ENCODE measurements at places on chromosomes 3 and 15.

DNA sequence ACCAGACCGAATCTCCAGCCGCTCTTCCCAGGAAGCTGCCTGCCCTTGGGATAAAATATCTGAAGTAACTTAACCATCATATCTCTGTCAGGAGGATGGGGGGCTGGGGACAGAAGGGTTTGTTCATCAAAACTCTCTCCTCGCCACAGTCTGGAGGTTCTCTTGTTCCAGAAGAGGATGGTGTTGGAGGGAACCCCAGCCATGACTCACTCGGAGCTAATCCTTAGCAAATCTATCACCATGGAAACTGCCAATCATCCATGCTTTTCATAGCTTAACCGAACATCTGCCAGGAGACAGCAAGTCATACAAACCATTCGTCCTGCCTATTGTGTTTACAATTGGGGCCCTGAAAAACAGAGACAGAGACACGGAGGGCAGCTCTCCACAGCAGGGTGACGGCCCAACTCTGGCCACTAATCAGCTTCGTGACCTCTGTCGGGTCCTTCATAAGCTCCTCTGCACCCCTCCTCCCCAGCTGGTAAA lies 73.8 kb upstream of the HEG1 start:
- no peak for DNase-seq

- no peak for DNase-seq
Measured at GRCh38 chr15:60583946-60584345, 105.0 kb upstream of the ICE2 start.

- DNase-seq = no peak
Measured at GRCh38 chr15:74432271-74432967, 1.3 kb downstream of the SEMA7A start.

DNA sequence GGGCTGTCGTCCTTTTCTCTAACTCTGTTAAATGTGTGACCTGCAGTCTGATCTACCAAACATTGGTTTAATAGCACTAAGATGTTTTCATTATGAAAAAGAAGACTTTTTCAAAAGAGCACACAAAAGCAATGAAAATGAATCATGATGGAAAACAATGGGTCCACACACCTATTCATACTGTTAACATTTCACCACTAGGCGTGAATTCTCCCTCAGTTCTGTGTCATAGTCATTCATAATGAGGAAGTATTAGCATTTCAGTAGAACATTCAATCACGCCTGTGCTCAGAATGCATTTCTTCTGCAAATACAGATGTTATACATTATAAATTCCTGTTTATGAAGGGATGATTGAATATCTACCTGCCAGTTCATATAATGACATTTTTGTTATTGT lies 35.9 kb downstream of the EIF4E3 start:
- DNase-seq = no peak

DNA sequence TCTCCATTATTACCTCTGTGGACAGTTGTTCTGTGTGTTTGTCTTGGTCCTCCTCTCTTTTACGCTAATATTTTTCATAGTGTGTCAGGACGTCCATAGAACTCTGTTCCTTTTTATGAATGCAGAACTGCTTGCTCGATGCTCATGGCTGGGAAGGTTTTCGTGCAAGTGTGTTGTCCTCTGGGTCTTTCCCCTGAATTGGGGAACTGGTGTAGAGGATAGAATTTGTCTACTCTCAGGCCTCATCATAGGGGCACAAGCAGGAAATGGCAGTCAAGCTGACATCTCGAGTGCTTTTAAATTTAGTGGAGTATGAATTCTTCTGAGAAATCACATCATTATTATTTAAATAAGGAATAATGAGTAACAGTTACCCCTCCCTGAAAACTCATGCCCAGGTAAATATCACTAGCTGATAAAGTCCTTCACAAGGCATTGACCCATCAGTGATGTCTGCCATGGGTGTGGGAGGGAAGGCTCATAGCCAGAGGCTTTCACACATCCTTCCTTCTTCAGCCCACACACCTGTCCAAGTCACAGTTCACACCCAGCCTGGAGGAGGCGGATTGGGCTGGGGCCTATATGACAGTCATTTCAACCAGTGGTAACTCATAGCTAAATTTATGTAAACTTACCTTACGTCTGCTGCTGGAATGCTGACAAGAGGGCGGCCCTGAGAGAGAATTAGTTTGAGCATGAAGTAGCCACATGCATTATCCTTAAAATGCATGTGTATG lies 226.1 kb downstream of the PLCL2 start:
- no peak for DNase-seq

DNA sequence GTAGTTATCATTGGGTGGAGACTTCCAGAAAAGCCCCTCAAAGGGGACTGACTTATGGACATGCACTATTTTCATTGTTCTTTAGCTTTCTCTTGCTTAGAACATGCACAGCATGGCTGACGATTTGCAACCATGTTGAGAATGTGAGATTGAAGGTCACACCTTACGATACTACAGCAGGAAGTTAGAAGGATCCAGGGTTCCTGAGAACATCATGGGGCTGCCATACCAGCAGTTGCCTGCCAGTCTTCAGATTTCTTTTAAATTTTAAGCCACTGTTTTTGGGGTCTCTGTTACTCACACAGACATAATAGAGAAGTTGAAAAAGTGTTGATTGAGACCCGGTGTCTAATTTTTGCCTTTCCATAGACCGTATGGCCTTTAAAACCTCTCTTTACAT lies 396.5 kb downstream of the MECOM start:
- DNase-seq = no peak

DNA sequence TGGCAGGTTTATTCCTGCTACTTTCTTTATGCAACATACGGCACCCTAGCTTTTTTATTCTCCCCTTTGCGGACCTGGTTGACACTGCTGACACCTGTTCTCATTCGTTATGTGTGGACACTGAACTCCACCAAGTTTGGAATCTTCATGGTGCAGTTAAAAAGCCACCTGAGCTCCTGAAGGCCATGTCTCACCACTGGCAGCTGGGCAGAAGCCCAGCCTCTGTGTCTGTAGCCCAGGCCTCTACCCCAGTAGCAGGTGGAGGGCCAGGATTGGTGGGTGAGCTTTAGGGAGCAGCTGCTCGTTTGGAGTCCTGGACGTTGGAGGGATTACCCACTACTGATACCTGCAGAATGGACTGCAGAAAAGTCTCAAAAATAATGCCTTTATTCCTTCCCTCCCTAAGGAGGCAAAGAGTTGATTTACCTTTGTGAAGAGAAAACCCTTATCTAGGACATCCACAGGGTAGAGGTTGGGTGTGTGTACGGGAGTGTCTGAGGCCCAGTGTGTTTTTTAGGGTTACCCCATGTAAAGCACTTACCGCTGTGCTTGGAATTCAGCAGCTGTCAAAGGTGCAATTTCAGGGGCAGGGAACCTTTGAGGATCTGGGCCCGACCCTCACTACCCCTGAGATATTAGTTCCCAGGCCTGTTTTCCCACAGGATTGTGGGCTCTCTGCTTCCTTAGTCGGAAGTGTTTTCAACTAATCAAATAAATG lies 637 bp upstream of the CCNDBP1 start:
- no peak for DNase-seq

GRCh38 chr3:194119831-194120590 lies 15.9 kb upstream of the HES1 start:
- no peak for DNase-seq

DNA sequence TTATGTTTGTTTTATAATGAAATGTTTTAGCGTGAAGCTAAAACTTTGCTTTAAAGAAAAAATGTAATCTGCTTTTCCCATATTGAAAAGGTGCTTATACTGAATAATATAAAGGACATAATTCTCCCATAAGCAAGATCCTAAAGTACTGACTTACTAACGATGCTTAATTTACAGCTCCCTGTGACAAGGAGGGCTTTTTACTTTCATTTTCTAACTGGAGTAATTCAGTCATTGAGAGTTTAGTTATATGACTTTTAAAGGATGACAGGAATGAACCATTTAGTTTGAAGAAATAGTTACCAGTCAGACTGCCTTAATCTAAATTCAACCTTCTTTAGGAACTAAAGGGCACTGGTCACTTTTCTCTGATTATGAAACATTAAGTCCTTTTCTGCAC lies 19.3 kb upstream of the ZPLD1 start:
- no peak for DNase-seq

GRCh38 chr3:135995766-135996165 lies 30.2 kb downstream of the PPP2R3A start:
- no peak for DNase-seq

- DNase-seq = no peak
Measured at GRCh38 chr15:68378595-68378994, 53.4 kb downstream of the ITGA11 start.

DNA sequence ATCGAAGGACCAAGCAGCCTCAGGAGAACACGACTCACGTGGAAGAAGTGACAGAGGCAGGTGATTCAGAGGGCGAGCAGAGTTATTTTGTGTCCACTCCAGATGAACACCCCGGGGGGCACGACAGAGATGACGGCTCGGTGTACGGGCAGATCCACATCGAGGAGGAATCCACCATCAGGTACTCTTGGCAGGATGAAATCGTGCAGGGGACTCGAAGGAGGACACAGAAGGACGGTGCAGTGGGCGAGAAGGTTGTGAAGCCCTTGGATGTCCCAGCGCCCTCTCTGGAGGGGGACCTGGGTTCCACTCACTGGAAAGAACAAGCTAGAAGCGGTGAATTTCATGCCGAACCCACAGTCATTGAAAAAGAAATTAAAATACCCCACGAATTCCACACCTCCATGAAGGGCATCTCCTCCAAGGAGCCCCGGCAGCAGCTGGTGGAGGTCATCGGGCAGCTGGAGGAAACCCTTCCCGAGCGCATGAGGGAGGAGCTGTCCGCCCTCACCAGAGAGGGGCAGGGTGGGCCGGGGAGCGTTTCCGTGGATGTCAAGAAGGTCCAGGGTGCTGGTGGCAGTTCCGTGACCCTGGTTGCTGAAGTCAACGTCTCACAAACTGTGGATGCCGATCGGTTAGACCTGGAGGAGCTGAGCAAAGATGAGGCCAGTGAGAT lies 26.0 kb downstream of the SYNM start:
- no peak for DNase-seq

- DNase-seq = no peak
Measured at GRCh38 chr3:160134964-160135363, 90.3 kb upstream of the C3orf80 start.

DNA sequence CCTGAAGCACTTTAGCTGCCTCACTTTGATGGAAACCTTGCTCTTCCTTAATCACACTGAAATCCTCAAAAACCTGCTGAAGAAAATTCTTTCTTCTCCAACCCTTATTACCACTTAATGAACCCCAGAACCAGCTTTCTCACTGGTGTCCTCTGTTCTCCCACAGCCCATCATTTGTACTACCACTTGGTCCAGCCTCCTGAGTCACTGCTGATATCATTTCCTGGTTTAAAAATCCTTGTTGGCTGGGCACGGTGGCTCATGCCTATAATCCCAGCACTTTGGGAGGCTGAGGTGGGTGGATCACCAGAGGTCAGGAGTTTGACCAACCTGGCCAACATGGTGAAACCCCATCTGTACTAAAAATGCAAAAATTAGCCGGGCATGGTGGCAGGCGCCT lies 418.6 kb upstream of the KCNMB2 start:
- no peak for DNase-seq

DNA sequence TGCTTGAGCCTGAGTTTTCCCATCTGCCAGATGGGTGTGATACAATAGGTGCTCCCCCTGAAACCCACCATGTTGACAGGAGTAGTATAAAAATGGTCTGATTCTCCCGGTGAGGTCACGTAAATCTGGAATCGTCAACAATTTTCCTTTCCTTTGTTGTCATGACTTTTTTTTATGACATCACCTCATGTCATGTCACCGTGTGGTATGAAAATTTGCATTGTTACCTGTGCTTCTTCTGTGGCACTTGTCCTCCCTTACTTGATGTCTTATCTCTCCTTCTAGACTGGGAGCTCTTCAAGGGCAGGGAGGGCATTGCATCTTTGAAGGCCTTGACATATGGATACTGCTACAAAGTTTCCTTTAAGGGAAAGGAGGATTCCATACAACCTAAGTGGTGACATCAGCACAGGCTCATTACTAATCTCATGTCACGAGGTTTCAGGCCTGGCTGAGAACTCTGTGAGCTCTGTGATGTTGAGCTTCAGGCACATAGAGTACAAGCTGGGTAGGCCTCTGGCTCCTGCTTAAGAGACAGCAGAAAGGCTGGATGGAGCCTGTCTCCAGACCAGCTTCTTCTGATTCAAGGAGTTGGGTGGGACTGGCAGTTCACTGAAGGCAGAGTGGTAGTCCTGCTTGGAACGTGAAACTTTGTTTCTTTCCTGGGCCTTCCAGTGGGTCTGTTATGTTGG lies 66.3 kb downstream of the LPP start:
- no peak for DNase-seq

DNA sequence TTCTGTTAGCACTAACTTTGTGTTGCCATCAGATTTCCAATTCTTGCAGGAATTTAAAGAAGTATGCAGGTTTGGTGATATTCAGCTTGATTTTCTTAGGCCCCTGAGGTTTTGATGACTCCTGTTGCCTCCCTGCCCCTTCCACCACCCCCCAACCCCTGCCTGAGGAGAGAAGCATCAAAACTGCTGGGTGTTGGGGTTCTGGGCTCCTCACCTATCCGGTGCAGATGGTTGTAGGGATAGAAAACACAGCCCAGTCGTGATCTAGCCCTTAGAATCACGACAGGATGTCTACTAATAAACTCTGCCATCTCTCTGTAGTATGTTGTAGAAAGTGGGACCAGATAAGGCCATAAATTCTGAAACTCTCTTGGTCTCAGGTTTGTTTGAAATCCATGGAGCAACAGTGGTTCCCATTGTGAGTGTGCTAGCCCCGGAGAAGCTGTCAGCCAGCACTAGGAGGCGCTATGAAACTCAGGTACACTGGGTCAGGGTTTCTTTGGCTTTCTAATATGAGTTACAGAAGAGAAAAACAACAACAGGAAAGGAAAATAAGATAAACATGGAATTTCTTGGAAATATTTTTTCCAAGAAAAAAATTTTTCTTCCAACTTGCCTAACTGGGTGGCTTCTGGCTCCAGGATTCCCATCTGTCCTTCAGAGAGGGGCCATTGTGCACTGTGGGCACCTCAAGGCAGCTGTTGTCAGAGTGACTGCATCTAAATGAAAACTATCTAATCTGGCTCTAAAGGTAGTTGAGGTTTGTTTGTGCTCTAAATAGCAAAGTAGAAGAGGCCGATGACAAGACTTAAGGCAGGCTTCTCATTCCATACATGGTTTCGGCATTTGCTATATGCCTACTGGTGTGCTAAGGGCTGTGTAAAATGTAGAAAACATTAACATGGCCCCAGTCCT lies 8.7 kb downstream of the SRP14 start:
- DNase-seq = no peak

DNA sequence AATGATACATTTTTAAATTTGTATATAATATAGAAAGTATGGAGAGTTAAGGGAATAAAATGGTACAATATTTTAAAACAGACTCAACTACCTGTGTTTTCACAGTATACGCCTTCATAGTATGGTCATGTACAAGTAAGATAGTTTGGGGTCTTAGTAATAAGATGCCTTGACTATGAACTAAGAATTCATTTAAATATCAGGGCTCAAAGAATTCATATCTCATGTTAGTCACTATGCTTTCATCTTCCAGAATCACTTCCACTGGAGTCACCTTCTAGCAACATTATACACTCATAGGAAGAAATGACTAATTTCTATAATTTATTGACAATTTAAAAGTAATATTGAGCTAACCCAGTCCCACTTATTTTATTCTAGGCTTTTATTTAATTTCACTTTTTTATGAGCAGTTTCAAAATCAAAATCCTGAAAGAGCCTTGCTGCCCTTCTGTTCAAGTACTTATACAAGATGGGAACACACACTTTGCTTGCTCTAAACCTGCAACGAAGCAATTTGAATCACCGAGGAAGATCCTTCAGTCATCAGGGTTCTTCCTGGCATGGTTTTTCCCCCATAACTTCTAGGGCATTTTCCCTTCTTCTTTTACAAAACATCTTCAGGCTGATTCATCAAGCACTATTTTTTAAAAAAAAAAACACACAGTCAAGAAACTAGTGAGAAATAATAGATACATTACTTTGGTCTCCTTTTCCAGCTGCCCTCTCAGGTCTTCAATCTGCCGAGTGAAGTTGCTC lies 94.1 kb downstream of the MYH15 start:
- DNase-seq = no peak

Data from stimulated activated CD8-positive, alpha-beta memory T cell treated with anti-CD3 and anti-CD28 coated beads, Interleukin-4, amount 100 ng/mL, for 4 hours (primary cell).